Fibroblast of the aortic adventitia (primary cell): ENCODE measurements at places on chromosomes 2 and 18. TPM values are rescaled to one million over a fixed set of nuclear protein-coding genes. Genes with fewer than 3 reads are reported as not detected.

Gene HOXD8
- 0.45 and 0.49 TPM in 2 replicates for total RNA-seq

- peak; percentile 34 for DNase-seq
Measured at GRCh38 chr2:160614391-160614790, 120.8 kb upstream of the RBMS1 start.

Gene WDCP
- total RNA-seq = 6.4 and 9.3 TPM in 2 replicates

DNA sequence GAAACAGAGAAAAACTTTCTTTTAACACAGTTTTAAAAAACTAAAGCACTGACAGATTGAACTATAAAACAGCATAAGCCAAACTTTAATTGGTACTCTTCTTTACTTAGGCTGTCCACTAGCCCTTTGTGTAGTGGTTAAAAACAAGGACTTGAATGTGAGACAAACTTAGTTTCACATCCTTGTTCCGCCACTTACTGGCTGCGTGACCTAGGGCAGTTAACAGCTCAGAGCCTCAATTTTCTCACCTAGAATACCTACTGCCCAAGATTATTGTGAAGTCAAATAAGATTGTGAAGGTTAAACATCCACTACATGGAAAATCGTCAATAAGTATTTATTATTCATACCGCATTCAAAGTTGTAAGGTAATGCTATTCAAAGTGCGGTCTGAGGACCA lies 2.0 kb downstream of the WDR35 start:
- no peak for DNase-seq
